ENCODE measurements at places on chromosomes 5 and 9.

GRCh38 chr5:65262096-65262495, 219.6 kb downstream of the ADAMTS6 start:
- no peak for DNase-seq

GRCh38 chr5:67249590-67249895, 52.9 kb upstream of the CD180 start:
- no peak for DNase-seq

GRCh38 chr5:97046270-97046982, 96.0 kb downstream of the LIX1 start:
- DNase-seq, result no peak

DNA sequence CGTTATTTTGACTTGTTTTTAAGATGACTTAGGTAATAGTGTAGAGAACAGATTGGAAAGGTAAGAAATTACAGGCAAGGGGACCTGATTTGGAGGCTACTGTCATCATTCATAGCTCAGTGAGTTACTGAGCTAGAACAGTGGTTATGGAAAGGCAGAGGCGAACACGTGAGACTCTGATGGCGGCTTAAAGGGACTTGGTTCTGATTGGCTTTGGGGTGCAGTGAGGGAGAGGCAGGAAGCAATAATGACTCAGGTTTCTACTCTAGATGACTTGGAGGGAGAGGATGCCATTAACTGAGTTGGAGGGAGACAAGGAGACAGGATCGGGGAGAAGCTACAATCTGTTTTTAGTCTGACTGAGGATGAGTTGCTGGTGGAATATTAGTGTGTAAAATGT, 3.0 kb downstream of the F2RL2 start:
- DNase-seq, result no peak

DNA sequence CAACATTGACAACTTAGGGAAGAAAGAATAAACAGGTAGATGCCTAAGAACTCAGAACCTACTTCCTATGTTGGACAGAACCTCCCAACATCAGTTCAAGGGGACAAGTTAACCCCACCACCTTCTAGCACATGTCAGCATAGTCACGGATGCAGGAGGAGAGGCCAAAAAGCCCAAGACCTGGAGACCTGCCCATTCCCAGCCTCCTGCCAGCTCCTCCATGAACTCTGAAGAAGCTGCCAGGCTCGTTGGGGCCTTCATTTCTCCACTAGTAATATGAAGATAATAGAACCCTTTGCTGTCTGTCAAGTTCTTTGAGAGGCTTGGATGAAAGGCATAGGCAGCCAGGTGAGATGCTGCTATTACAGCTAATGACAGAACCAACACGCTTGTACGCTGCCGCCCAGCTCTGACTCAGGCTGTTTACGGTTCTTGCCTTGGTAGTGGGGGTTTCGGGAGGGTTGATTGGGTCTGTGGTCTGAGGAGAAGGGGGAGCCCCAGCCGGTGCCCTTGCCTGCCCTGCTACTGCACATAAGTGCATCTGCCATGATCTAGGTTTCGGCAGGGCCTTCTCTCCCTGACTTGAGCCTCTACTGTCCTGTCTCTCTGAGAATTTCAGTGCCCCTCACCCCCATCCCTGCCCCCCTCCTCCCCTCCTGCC, 82.2 kb downstream of the NRG2 start:
- no peak for DNase-seq

- no peak for DNase-seq
Measured at GRCh38 chr9:117511852-117512481, 97.1 kb upstream of the ASTN2 start.

DNA sequence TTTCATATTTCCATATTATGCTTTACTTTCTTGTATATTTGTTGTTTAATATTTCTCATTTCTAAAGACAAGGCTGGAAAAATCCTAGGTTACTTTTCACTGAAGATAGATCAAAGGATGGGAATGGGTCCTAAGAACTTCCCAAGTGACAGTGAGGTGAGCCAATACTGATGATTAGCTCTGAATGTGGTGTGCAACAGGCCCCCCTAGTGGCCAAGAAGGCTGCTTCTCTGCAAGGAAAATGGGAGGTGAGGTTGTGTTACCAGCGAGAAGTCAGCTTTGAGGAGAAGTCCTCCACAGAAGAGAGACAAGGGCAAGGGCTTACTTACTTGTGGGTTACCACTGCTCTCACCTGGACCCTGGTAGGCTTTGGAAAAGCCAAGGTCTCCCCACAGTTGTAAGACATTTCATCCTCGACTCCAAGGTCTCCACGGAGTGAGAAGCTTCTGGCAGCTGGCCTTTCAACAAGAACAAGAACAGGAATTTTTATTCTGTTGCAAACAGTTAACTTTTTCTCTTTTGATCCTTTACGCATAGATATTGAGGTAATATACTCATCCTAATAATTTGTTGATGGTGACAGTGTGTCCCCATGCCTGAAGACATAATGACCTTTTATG, 69.9 kb downstream of the MAMDC2 start:
- no peak for DNase-seq

- no peak for DNase-seq
Measured at GRCh38 chr9:16068476-16068875, 515.6 kb downstream of the CCDC171 start.

Data from stimulated activated CD8-positive, alpha-beta memory T cell treated with anti-CD3 and anti-CD28 coated beads, Interleukin-7, amount 100 ng/mL, for 1 hour (primary cell).